ENCODE measurements at places on chromosomes 7 and 10.
A peak's percentile ranks its signal among the peaks of the same experiment; 100 is the strongest.

DNA sequence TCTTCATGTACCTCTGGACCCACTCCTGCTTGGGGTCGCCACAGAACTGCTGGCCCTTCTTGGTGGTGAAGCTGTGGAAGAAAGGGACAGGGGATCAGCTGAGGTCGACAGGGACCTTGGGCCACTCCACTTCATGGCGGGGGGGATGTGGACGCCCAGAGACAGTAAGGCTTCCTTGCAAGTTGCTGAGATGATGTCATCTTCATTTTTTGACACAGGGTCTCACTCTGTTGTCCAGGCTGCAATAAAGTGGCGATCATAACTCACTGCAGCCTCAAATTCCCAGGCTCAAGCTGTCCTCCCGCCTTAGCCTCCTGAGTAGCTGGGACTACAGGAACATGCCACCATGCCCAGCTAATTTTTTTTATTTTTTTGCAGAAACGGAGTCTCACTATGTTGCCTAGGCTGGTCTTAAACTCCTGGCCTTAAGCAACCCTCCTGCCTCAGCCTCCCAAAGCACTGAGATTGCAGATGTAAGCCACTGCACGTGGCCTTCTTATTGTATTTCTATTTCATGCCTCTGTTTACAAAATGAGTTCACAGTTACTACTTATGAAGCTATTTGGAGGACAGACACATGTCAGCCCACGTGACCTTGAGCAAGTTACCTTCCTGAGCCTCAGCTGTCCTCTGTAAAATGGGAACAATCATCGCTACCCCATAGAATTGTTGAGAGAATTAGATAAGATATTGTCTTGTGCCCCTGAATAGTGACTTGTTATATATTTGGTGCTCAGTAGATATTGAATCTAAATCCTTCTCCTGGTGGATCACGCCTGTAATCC is 1.5 kb downstream of the CCL24 start:
- no peak for DNase-seq

GRCh38 chr10:12797471-12798262 is 203.8 kb downstream of the CCDC3 start:
- DNase-seq = no peak

DNA sequence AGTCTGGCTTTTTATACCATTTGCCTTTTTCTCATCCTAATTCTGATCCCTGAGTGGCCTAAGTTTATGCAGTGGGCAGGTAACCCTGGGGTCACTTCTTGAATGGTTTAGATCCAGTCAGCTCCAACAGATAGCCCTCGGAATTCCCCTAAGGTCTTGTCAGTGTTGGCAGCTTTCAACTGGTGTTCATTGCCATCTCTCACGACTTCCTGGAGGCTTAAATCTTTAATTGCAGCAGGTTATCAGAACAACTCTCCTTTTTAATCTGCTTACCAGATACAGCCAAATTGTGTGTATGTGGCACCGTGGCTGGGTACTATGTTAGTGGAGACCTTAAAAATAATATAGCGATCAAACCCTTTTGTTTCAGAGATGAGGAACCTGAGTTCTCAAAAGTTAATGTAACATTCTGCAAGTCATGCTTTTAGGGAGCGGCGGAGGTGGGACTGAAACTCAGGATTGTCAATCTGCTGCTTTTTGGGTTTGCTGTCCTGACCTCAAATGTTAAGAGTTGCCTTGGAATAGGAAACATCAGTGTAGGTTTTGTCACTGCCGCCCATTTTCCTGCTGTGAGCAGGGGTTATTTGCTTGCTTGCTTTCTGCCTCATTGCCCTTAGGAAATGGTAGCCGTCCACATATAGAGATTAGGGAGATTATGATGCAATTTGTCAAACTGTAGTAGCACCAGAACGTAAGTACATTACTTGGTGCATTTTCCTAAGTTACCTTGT is 818 bp downstream of the DLD start:
- no peak for DNase-seq

- peak; percentile 74 for DNase-seq
These were observed 19.8 kb upstream of the COL1A2 start for GRCh38 chr7:94374721-94375566.

GRCh38 chr7:110786328-110786965 is 304.5 kb upstream of the LRRN3 start:
- no peak for DNase-seq

GRCh38 chr7:128170461-128170860 is 70.6 kb upstream of the LEP start:
- DNase-seq = no peak

DNA sequence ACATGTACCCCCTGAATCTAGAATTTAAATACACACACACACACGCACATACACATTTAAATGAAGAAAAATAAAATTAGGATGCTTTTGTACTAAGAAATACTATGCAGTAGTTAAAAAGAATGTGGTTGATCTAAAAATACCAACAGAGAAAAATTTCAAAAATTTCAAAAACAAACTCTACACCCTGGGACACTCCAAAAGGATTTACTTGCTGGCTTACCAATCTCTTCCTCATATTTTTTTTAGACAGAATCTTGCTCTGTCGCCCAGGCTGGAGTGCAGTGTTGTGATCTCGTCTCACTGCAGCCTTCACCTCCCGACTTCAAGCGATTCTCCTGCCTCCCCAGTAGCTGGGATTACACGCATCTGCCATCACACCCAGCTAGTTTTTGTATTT is 80.9 kb downstream of the HIP1 start:
- DNase-seq = no peak

- no peak for DNase-seq
These were observed 34.6 kb downstream of the XRCC2 start for GRCh38 chr7:152641384-152641783.

- no peak for DNase-seq
These were observed 3.4 kb downstream of the PHYH start for GRCh38 chr10:13296476-13296875.

- DNase-seq = no peak
These were observed 172.3 kb downstream of the MDFIC start for GRCh38 chr7:115094163-115094562.

GRCh38 chr7:155745737-155746136 is 66.5 kb downstream of the SHH start:
- no peak for DNase-seq

DNA sequence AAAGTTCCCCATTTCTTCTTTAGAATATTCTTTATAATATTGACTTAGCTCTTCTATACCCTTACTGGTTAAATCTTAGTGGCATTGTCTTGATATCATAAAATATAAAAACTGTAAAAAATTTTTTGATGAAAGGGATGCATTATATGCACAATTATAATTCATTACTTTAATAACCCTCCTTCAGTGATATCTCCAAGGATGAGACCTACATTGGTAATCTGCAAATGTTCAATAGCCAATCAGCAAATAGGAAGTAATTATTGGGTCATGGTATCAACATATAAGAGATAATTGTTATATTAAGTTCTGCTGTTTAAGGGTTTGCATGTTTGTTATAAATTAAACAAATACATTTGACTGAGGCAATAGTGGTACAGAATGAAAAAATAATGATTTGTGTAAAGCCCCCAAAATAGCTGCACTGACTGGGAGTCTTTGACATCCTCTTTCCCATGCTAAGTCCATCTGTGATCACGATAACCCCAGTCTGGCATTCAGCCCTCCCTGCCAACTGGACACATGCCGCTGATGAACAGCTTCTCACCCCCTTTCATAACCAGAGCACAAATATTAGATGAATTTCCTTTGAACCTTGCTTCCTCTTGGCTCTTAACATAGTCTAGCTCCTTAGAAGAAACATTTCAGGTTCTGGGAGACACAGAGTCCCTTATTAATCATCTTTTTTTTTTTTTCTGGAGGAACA is 169.5 kb downstream of the CPED1 start:
- DNase-seq = no peak

DNA sequence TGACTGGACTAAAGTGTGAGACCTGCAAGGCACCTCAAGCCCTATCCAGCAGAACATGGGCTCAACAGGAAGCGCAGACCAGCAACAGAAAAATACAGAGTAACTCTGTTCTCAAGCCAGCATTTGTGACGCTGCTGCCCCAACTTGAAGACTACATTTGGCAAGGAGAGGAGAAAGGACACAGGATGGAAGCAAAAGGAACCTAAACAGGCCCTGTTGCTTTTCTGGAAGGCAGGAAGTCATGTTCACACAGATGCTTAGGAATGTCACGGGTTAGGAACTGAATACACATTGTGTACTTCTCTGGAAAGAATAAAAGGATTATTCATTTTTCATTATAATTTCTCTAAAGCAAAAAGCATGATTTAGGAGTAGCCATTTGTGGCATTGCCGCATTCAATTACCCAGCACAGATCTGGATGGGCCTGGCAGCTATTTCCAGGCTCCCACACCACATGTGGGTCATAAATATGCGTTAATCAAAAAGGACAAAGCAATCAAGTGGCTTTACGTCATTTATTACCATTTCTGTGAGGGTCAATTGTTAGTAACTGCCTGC is 19.8 kb upstream of the TOMM7 start:
- no peak for DNase-seq

DNA sequence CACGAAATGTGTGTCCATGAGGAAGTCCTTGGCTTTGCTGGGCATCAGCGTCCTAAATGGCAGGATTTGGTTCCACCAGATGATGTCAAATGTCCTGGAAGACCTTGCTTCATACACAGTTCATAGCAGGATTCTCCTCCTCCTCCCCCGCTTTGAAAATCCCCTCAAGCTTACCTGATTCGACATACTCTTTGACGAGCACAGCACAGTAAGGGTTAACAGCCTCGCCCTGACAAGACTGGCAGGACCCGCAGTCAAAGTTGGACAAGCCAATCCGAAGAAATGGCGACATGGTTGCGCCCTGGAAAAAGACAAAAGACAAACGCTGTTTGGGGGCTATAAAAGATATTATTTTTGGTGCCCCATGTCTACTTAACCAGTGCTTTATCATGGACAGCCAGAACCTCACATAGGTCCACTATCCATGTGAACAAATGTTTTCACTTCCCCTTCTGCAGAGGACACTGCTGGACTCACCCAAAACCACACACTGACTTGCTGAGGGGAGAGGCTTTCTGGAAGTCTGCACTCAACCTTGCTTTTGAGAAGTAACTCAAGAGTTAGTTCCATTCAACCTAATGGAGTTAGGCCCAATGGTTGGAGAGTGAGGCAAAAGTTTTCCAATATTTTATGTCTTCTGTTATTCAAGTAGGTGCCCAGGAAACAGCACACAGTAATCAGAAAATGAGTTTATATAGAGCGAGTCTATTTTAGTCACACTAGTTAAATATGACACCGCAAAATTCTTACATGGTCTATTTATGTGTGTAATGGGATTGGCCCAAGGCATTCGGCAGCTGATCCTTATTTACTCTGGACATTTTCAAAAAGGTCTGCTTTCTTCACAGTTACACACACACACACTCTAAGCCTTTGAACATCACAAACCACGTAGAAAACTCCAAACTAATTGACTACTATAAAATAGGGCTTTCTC is 65.0 kb downstream of the PRKCQ start:
- DNase-seq = no peak

GRCh38 chr7:116100626-116101025 is 70.1 kb upstream of the TFEC start:
- no peak for DNase-seq

Data from kidney epithelial cell (primary cell).